ENCODE measurements at places on chromosomes 6 and 20.

DNA sequence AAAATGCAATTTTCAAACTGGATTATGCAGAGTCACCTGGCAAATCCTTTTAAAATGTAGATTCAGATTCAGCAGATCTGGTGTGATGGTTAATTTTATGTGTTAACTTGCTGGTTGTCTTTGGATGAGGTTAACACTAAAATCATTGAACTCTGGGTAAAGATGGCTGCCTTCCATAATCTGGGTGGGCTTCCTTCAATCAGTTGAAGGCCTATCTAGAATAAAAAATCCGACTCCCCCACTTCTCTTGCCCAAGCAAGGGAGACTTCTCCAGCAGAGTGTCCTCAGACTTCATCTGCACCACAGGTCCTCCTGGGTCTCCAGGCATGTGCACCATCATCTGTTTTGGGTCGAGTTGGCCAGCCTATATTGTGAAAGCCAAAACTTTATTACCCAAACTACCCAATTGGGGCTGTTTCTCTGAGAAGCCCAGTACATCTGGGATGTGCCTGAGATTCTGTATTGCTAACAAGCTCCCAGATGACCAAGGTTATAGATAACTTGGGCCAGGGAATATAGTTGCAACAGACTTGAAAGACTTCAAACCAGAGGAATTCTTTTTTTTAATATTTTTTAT is 1.6 kb upstream of the SLC17A5 start:
- no peak for DNase-seq

- DNase-seq = no peak
These were observed 51.4 kb upstream of the PTGIS start for GRCh38 chr20:49619113-49620048.

DNA sequence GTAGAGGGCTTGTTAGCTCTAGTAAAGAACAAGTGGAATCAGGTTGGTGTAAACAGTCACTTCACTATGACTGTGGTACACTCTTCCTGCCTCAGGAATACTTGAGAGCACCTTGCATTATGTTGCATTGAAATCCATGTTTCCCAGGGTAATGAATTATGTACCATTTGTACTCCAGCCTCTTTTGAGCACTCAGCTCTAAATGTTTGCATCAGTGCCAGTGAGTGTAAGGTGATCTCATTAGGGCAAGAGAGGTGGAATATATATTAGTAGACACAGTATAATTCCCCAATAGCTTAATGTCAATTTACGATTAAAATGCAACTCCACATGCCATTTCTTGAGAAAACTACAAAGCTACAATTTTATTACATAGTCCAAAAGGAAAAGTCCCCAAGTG is 319.6 kb upstream of the POU3F2 start:
- no peak for DNase-seq

DNA sequence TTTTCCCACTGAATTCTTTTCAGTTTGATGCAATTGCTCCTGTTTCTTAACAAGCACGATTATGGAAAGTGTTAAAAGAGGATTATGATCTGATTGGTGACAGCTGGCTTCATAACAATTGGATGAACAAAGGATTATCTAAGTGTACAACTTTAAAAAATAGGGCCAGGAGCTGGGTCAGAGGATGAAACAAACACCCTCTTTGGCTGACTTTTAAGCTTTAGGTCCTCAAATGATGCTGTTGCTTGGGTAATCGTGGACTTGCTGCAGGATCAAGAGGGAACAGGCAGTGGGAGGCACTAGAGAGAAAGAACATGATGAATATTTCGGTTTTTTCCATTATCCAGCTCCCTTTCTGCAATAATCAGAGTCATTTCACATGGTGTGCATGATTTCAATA is 35.5 kb upstream of the TMX4 start:
- DNase-seq = no peak

GRCh38 chr6:107823047-107823557 is 1.0 kb downstream of the SCML4 start:
- no peak for DNase-seq

GRCh38 chr20:18801516-18801915 is 12.1 kb upstream of the SCP2D1 start:
- DNase-seq = no peak

DNA sequence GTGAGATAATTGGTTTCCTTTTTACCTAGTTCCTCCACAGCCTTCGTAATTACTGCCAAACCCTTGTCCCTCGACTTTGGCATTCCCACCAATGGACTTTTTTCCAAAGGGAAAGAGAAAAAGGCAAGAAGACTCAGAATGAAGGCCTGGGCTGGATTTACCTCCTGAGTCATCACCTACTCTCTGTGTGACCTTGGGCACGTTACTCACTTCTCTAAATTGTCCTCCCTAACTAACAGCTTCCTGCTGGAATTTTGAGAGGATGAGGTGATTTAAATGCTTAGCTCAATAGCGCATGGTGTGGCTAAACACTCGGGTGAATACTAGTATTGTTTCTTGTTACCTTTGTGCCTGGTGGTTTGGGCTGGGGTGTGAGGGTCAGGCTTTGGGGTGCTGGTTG is 146.6 kb downstream of the DHX35 start:
- DNase-seq = peak; percentile 63

GRCh38 chr6:134000443-134000842 is 47.4 kb downstream of the TBPL1 start:
- no peak for DNase-seq

- DNase-seq = no peak
These were observed 37.9 kb upstream of the IRAK1BP1 start for GRCh38 chr6:78829407-78829806.

GRCh38 chr6:135905604-135906300 is 54.3 kb downstream of the PDE7B start:
- DNase-seq = peak; percentile 52

- peak; percentile 91 for DNase-seq
These were observed 28.1 kb downstream of the HM13 start for GRCh38 chr20:31542201-31542842.

- DNase-seq = no peak
These were observed 152.1 kb upstream of the RALGAPA2 start for GRCh38 chr20:20864351-20865096.

- no peak for DNase-seq
These were observed 212.9 kb upstream of the PRDM1 start for GRCh38 chr6:105873211-105873704.

GRCh38 chr20:62704341-62704948 is 4.2 kb upstream of the NTSR1 start:
- no peak for DNase-seq

GRCh38 chr6:41039060-41039998 is at the start of gene UNC5CL:
Gene UNC5CL, minus strand, starts transcription at chr6:41039221. Its CDS starts 4,147 bp downstream, at chr6:41035074.
- DNase-seq = peak; percentile 73

- no peak for DNase-seq
These were observed 118.1 kb downstream of the RWDD2A start for GRCh38 chr6:83311231-83311630.

GRCh38 chr20:39849664-39850063 is 839.4 kb downstream of the MAFB start:
- DNase-seq = peak; percentile 74

DNA sequence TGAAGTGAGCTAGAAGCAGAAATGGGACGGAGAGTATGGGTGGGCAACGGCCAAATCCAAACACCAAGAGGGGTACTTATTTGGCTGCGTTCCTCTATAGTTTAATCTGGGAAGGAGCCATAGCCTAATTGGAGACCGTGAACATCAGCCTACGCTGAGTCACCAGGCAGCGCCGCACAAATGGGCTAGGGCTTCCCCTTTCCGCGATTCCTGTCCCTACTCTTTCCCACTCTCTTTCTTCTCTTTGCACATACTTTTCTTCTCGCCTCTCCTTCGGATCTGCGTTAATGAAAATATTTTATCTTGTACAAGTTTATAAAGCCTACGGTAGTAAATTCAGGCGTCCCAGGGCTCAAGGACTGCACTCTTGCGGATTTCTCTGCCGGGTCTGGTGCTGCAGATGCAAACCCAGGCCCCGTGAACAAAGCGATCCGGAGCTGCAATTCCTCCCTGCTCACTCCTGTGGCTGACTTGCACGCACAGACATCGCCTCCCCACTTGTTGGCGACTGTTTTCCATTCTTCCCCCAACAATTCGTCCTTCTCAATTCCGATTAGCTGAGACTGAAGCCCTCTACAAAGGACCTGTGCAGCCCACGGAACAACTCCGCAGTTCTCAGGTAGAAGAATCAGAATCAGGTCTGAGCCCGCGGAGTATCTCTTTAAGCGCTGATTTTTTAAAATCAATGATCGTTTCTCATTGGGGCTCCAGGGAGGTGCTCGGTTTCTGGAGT is 4.2 kb upstream of the TBX18 start:
- peak; percentile 79 for DNase-seq

DNA sequence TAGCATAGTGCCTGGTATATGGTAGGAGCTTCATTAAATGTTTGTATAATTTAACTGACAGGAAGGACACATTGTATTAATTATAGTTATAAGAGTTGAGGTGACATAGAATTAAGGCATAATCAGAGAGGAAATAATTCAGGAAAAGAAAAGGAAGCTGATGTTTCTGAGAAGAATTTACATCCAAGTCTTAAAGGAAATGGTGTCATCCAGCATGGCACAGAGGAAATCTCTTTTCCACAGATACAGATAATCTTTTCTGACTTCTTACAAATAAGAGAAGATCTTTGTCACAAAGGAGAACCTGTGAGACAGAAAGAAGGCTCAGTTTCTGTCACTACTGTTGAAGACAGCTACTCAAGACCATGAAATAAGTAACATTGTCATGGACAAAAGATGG is 222.5 kb downstream of the GJA1 start:
- DNase-seq = no peak

DNA sequence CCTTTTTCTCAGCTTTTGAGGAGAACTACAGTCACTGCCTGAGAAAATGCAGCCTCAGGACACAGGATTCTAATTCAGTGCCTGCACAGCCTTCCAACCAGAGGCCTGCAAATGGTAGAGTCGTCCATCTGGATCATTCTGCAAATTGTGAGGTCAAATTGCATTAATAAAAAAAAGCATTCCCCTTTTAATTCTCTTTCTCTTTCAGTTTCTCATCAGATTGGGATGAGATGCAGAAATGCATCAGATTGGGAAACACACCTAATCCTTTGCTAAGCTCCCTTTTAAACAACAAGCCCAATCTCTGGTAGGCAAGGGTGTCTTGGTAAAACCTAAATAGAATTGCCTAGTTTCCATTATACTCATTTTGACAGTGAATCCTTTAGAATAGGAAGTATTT is 838.8 kb downstream of the MAFB start:
- DNase-seq = no peak

GRCh38 chr6:121531658-121532169 is 96.3 kb downstream of the GJA1 start:
- DNase-seq = no peak
